ENCODE measurements at places on chromosomes 11 and 22. TPM values are rescaled to one million over a fixed set of nuclear protein-coding genes. Genes with fewer than 3 reads are reported as not detected.

Gene LRRC10B
- polyA plus RNA-seq: 0.12 TPM

Gene OR51B5
- not detected for polyA plus RNA-seq

GRCh38 chr11:67291481-67292381 is 2.6 kb downstream of the ANKRD13D start:
- no peak overlapping the region for H3K4me3 ChIP-seq
- no peak for DNase-seq
- H3K27me3 ChIP-seq: no peaks in the 10 kb centered on the region
- peaks cover 31% of the 10 kb centered on the region for H3K4me1 ChIP-seq
- H3K36me3 ChIP-seq: peaks cover 4% of the 10 kb centered on the region

DNA sequence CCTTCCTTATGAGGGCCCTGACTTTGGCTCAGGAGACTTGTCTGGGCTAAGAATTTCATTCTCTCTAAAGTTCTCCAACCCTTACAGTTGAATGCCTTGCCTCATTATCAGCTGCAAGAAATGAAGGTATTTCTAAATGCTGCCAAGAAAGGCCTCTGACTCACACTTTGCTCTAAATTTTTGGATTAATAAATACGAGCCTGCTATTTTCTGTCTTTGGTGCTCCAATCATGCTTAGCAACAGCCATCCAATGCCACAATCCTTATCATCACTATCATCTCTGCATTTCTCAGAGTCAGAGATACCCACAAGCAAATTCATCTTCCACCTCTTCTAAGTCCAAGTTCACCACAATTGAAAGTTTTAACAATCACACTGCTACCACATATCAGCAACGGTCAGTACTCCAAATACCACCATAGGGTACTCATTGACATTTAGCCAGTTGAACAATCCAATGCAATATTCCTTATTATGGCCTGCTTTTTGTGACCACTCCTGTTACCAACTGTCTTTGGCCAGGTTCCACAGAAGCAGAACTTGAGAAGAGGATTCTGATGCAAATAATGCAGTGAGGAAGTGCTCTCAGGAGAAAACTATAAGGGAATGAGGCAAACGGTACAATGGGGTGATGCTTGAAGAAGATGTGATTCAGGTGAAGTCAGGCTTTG is 5.7 kb downstream of the PATE2 start:
- H3K4me3 ChIP-seq: no peak overlapping the region
- no peak overlapping the region for H3K27ac ChIP-seq
- no peaks in the 10 kb centered on the region for H3K4me1 ChIP-seq
- DNase-seq: no peak

Gene EIF4G2
- 309 TPM for polyA plus RNA-seq
